Upper lobe of right lung (tissue), 1 donor: ENCODE measurements at places on chromosomes 3 and 15. TPM values are rescaled to one million over a fixed set of nuclear protein-coding genes. Genes with fewer than 3 reads are reported as not detected.

CCR8 gene
- not detected for total RNA-seq

- DNase-seq: peak; percentile 25
These were observed 80.9 kb upstream of the KLF13 start for GRCh38 chr15:31245756-31246155.

- DNase-seq: peak; percentile 38
These were observed 134.1 kb upstream of the ARPP21 start for GRCh38 chr3:35505181-35505580.

DNA sequence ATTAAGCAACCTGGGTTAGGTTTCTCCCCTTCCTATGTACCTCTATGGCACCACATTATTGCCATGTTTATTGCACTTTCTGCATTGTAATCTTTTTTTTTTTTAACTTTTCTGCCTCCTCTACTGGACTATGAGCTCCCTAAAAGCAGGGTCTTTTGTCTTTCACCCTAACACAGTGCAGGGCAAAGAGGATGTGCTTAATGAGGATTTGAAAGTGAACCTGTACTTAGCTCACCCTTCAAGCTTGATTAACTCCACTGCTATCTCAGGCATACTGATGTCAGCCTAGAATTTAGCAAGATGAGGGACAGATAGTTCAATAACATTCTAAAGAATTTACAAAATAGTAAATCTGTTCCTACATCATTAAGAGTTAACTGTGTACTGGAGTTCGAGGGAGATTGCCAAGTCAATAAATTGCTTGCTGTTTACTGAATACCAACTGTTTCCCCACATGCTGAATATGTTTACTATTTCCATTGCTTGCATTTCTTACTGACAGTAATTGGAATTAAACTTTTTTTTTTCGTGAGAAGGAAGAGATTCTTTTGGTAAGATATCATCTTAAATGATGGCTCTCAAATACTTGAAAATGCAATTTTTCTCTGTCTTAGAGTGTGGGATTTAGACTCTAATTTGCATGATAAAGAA, 15.7 kb upstream of the PPARG start:
- no peak for DNase-seq

DNA sequence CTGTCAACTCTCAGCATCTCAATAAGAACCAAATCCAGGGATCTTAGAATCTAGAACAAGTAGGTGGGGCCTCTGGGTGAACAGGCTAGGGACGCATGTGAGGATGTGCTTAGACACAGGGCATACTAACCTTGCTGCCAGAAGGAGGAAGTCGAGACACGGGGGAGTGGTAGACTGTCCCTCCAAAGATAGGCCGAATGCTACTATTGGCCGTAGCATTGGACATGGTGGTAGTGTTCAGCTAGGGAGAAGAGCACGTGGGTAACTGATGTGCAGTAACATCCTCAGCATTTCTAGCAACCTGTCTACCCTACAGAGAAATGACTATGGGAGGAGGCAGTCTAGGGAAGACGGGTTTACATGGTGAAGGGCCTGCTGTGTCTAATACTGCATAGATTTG, 15.6 kb downstream of the RCCD1 start:
- DNase-seq: no peak

DNA sequence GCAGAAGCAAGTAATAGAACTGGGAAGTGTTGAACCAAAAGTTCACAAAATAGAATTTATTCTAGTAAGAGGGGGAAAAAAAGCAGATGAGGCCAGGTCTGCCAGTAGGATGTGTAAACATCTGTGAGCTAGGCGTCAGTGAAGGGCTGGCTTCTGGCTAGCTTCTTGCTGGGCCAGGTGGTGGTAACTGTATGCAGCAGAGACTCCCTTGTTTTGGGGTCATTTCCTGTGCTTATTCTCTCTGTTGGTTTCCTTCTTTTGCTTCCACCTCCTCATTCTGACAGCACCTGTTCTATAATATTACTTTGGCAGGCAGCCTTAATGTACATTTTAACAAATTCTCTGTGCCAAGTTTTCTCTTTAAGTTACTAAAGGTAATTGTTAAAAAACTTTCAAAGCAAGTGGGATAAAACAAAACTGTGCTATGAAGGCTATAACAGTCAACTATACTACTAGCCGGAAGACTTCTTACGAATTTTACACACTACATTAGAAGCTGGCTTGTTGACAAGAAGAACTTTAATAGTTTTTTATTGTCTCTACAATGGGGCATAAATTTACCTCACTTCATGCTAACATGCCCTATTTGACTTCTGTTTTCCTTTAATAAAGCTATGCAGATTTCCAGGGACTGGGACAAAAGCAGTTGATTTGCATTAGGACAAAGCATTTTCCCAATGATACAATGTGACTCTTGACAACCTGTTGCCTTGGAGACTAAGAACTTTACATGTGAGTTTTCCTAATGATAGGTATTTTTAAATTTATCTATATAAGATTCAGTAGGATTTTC, 318.8 kb upstream of the NAALADL2 start:
- DNase-seq: no peak

GRCh38 chr3:12439161-12439940, 44.9 kb upstream of the TSEN2 start:
- DNase-seq: no peak

DNA sequence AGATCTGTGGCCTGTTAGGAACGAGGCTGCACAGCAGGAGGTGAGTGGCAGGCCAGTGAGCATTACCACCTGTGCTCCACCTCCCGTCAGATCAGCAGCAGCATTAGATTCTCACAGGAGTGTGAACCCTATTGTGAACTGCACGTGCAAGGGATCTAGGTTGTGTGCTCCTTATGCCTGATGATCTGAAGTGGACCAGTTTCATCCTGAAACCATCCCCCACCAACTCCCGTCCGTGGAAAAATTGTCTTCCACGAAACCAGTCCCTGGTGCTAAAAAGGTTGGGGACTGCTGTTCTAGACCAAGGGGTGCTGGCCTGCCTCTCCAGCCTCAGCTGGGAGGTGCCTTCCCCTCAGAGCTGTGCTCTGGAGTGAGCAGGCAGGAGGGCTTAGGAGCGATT, 61.4 kb downstream of the RPLP1 start:
- no peak for DNase-seq

- DNase-seq: peak; percentile 1
These were observed 18.8 kb downstream of the CA12 start for GRCh38 chr15:63362885-63363284.

DNA sequence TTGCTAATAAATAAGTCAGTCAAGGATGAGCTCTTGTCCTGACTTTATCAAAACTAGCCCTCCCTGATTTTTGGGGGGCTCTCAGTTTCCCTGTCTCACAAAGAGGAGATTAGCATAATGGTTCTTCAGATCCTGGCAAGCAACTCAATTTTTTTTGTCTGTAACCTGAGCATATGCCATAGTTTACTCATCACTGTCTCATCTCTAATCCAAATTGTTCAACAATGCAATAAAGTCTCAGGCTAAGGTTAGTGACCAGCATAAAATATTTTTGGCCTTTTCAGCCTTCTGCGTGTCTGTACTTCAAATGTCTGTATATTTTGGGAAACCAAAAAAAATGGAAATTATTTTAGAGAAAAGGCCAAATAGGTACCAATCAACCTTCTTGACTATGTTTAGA, 465.6 kb upstream of the TPRG1 start:
- DNase-seq: no peak

DNA sequence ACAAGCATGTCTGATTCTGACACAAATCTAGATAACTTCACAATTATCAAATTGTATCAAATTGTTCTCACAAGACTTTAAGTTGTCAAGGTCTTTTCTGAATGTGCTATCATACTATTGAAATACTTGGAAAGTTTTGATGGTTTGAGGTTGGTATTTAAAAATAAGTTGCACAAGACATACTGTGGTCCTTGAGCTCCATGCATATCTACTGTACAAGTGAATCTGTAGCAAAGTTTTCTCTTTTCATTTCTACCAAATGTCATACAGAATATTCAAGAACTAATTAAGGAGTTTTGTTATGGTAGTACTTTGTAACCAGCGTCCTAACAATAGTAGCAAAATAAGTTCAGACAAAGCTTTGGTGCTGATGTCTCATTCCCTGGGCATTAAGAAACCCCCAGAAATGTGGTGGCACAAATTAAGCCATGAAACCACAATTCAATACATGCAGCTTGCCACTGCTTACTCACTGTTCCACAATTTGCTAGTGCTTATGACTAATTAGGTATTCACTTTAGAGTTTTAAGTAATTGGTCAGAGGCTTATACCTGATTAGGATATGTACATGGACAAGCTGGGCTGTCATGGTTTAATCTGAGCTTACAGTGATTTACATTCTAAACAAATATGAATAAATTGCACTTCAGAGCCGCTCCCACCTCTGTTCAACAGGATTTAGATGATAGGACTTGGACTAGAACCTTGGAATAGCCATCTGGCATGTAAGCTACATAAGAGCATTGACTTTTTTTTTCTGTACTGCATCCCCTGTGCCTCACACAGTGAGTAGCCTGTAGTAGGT, 8.8 kb downstream of the TBC1D23 start:
- no peak for DNase-seq
